Brain (organoid and tissue), 16 donors: ENCODE measurements at places on chromosomes 3 and 15. TPM values are rescaled to one million over a fixed set of nuclear protein-coding genes. Genes with fewer than 3 reads are reported as not detected.

Gene DNAH12
- not detected for polyA plus RNA-seq

Gene TTLL13
- not detected for polyA plus RNA-seq

Gene CLEC3B
- 37.4 TPM for polyA plus RNA-seq

Gene RTF1
- polyA plus RNA-seq, result 23.9 TPM

Gene LRRC31
- not detected for polyA plus RNA-seq

Gene SIDT1
- polyA plus RNA-seq, result 1.8 TPM

Gene EEF1AKMT4
- 1.5 TPM for polyA plus RNA-seq

Gene FRMD5
- polyA plus RNA-seq, result 11.2 TPM

Gene AADAC
- not detected for polyA plus RNA-seq

Gene EIF2A
- polyA plus RNA-seq, result 62.8 TPM

DNA sequence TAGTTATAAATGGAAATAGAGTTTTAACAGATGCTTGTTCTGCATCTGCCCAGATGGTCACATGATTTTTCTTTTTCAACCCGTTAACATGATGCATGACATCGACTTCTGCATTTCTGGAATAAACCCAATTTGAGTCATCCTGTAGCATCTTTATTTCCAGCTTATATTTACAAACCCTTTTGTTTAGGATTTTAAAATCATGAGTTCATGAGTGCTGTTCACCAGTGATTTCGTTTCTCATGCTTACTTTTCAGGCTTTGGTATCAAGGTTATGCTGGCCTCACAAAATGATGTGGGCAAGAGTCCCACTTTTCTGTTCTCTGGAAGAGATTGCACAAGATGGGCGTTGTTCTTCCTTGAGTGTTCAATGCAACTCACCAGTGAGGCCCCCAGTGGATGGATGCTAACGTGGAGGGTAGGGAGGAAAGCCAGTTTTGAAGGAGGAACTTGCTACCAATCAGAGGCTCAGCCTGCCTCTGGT is 5.2 kb downstream of the HRH1 start:
- DNase-seq, result no peak

- DNase-seq, result no peak
These were observed 36.6 kb upstream of the MGLL start for GRCh38 chr3:127858937-127859336.

- DNase-seq, result no peak
These were observed 103.6 kb upstream of the TBL1XR1 start for GRCh38 chr3:177300842-177301241.

GRCh38 chr15:67048281-67049279 is 16.8 kb upstream of the SMAD3 start:
- DNase-seq, result no peak

DNA sequence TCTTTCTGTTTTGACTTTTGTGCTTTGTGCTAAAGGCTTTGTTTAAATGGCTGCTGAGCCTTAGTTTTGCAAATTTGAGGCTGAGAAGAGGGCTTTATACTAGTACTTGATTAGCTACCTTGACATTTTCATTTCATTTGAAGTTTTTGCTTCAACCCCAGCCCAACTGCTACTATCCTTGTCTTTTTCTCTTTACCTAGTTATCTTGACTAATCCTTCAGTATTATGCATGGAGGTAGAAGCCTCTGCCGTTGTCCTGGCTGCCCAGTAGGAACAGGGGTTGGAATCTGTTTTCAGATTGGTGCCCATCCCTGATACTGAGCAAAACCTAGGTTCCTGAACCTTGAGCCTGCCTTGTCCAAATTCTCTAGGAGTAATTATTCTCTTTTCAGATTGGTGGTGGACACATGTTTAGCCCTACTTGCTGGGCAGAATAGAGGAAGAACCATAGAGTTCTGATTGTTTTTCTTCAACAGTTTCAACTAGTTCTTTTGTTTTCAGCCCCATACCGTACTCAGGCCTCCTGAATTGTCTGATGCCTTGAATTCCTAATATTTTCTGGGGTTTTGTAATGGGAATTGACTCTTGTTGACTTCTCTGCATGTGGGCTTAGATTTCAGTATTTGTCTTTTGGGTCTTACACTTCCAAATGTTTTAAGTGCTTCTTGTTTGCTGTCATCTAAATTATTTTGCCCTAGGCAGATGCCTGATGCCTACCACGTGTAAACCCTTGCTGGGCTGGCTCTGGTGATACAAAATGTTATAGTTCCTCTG is 143.2 kb downstream of the DOCK3 start:
- no peak for DNase-seq

DNA sequence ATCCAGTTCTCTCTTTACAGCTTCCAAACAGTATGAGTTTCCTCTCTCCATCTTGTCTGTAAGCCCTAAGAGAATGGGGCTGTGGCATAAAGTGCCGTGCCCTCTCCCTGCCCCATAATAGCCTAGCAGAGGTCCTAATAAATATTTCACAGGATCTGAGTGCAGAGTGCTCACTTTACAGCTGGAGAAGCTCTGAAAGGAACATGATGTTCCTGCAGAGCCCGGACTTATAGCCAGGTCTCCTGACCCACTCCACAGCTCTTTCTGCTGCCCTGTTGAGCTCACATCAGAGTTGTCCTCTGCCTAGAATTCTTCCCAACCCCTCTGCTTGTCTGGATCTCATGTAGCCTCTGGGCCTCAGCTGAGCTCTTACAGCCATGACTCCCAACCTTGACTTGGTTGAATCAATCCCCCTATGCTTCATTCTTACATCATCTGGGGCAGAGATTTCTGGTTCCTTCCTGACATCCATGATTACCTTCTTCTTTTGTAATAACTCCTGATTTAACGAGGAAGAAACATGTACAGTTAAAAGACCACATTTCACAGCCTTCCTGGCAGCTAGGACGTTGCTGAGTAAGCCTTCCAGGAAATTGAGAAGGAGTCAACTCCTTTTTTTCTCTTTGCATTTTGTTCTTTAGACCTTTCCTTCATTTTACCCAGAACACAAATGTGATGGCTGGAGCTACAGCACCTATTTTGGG is 135.3 kb downstream of the RPLP1 start:
- no peak for DNase-seq

GRCh38 chr3:184236033-184236410 is 6.6 kb downstream of the VWA5B2 start:
- no peak for DNase-seq

- DNase-seq, result no peak
These were observed 106.7 kb upstream of the CADPS start for GRCh38 chr3:62981962-62982361.

- DNase-seq, result no peak
These were observed 267.7 kb downstream of the XXYLT1 start for GRCh38 chr3:195003006-195003892.

- DNase-seq, result no peak
These were observed 71.3 kb upstream of the SLC25A36 start for GRCh38 chr3:140870351-140870750.

- DNase-seq, result no peak
These were observed 173.4 kb downstream of the MYRIP start for GRCh38 chr3:39982665-39983357.

DNA sequence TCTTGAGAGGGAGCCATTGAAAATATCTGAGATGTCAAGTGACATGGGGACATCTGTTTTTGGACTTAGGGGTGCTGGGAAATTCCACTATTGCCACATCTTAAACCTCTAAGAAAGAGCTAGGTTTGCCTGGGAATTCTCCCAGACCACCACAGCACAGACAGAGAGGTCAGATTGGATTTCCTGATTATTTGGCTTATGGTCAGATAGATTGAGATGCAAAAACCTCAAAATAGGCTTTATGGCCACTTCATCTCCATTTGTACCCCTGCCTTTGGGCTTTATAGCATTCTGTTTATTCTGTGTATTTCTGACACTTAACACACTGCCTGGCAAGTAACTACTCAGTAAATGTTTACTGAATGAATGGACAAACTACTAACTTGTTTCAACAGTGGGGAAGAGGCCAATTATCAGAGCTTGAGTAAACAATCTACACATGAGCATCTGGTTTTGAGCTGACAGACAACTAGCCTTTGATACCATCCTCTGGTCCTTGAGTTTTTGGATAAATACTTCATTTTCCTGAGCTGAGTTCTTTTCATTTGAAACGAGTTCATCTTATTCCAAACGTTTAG is 81.8 kb downstream of the TP63 start:
- DNase-seq, result no peak

DNA sequence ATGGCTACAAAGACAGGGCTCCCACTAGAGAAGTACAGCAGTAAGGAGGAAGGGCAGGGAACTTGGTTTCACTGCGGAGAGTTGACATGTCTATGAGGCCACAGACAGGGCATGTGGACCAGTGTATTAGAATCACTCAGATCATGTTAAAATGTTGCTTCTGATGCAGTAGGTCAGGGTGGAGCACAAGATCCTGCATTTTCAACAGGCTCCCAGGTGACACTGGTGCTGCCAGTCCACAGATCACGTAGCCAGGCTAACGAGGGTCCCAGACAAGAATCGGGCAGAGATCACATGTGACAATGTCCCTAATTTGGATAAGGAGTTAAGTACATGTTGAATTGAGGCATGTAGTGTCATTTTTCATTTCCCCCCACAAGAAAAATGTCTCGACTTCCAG is 73.6 kb downstream of the SPSB4 start:
- DNase-seq, result no peak

- no peak for DNase-seq
These were observed 17.4 kb upstream of the ST3GAL6 start for GRCh38 chr3:98745718-98746117.

GRCh38 chr15:91887921-91888373 is 34.4 kb downstream of the SLCO3A1 start:
- no peak for DNase-seq

GRCh38 chr15:66927201-66928077 is 138.0 kb upstream of the SMAD3 start:
- DNase-seq, result no peak

DNA sequence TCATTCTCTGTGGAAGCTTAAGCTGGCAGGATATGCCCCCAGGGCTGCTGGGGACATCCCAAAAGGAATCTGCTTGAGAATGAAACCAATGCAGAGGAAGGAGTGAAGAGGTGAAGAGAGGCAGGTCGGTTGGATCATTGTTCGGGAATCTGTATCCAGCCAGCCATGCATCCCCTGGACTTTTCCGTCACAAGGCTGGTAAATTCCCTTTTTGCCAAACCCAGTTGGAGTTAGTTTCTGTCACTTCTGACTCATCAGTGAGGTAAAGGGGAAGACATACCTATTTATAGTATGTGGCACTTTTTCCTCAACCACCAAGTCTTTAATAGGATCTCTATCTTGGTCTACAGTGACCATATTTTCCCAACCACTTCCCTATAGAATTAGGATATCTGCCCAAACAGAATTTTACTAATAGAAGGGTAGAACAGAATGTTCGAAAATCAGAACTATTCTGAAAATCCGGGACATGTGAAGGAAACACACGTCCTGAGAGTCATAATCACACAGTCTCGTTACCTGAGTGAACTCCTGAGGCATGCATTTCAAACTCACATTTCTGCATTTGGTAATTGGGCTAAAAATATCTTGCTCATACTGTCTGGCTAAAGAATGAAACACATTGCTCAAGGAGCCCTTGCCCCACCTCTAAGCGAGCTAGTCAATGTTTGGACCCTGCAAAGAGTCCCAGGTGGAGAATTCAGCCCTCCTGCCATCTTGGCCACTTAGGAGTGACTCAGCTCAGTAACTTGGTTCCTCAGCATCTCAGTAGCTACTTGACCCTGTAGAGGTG is 289.7 kb upstream of the ADAMTS9 start:
- no peak for DNase-seq

GRCh38 chr3:167861649-167862048 is 126.1 kb downstream of the SERPINI1 start:
- DNase-seq, result no peak

GRCh38 chr3:131795390-131796090 is 239.3 kb downstream of the CPNE4 start:
- no peak for DNase-seq

DNA sequence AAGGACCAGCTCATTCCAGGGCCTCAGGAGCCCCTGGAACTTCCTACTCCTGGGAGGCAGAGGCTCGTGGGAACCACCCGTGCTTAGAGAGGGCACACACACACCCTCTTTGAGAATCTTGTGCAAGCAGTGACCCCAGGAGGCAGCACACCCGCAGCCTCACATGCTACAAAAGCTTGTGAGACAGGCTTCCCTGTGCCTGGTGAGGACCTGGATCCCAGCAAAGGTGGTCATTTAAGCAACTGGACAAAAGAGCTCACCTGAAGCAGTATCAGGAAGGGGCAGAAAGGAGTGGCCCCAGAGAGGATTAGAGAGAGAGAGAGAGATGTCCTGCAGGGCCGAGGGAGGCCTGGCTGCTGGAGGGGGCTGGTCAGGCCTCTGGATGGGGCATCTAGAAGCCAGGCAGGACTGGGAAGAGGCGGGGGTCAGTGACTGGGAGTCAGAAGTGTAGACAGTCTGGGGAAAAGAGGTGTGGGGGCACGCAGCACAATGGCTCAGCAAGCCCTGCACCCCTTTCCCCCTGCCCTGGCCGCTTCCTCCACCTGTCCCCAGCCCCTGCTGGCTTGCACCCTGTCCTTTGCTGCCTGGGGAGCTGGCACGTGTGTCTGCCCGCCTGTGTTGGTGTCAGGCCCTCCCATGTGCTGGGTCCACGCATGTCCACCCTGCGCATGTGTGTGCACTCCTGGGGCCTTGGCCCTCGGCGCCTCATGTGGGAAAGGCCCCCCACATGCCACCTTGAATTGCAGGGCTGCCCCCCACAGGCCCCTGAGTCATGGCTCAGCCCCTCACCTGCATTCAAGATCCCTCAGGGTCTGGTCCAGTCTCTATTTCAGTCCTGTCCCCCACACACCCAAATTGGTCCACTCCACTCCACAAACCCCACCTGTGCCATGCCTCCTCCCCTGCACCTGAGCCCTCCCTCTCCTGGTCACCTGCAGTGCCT is 36.9 kb downstream of the TSPAN3 start:
- no peak for DNase-seq

DNA sequence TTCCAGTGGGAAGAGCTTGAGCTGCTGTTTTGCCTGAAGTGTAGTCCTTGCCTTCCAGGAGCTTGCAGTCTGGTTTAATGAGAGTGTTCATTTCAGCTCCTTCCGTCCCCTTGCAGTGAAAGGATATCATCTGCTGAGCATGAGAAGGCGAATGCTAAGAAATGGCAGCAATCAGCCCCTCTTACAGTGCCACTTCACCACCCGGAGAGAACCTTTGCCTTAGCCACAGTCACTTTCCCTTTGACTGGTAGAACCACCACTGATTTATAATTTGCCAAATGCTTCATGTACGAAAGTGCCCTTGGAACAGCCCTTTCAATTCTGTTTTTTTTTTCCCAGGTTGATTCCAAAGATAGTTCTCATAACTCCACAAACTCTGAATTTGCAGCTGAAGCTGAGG is 11.5 kb downstream of the TATDN2 start:
- no peak for DNase-seq

GRCh38 chr3:53708001-53708621 is 138.1 kb downstream of the CHDH start:
- DNase-seq, result no peak

GRCh38 chr3:129123314-129124060 is 1.9 kb upstream of the RAB43 start:
- DNase-seq, result no peak

- no peak for DNase-seq
These were observed 587.8 kb downstream of the RBMS3 start for GRCh38 chr3:29868543-29869101.

GRCh38 chr15:81863162-81863561 is 182.7 kb downstream of the MEX3B start:
- DNase-seq, result no peak

- no peak for DNase-seq
These were observed 3.5 kb downstream of the FEM1B start for GRCh38 chr15:68281008-68281407.
